Bone marrow (tissue), 2 donors: ENCODE measurements at places on chromosomes 3 and 15.

DNA sequence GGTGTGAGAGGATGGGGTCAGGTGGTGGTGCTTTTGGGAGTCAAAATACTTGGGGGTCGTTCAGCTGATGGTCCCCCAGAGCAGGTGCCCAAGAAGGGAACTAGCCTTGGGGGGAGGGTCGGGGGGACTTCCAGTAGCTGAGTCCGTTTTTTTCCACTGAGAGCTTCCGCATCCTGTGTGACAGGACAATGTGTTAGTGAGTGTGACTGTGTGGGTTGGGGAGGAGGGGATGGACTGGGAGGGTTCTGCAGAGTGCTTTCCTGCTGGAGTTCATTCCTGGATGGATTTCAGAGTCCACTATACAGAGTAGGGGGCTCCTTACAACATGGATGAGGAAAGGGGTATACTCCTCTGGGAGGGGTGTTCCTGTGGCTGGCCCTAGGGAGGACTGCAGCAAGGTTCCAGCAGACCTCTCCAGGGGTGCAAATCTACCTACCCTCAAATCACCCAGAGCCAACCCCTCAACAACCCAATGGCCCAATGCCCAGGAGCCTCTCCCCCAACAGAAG is 601 bp upstream of the HYAL2 start:
- DNase-seq, result no peak

GRCh38 chr3:46278816-46279672 is 36.8 kb downstream of the CCR3 start:
- DNase-seq, result no peak

DNA sequence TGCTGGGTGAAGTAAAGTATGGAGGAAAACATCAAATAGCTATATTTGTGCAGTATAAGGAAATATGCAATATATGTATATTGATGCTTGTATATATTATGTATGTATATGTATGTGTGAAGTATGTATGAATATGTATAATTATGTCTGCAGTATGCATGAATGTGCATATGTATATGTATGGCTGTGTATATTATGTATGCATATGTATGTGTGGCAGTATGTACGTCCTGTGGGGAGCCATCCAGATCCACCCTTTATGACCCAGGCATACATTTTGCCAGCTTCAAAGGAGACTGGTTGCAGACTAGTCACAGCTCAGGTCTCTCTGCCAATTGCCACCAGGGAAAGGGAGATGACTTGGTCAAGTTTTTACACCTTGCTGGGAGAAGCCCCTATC is 24.1 kb downstream of the CCDC54 start:
- DNase-seq, result no peak

DNA sequence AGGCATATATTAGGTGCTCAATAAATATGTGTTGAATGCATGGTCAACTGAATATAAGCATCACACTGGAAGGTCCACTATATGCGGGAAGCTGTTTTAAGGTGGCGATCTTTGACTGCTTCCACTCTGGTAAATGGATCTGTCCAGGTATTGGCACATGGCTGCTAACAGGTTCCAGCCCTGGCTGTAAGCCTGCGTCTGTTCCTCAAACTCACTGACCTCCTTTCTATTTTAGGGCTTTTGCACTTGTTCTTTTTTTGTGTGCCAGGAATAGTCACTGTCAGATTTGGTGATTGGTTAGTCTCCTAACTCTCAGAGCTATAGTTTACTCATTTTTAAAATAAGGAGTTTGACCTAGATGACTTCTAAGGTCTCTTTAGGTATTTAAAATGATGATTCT is 46.2 kb downstream of the ADAMTSL3 start:
- no peak for DNase-seq

GRCh38 chr3:37546876-37547275 is 314.8 kb upstream of the CTDSPL start:
- peak; percentile 75 for DNase-seq

DNA sequence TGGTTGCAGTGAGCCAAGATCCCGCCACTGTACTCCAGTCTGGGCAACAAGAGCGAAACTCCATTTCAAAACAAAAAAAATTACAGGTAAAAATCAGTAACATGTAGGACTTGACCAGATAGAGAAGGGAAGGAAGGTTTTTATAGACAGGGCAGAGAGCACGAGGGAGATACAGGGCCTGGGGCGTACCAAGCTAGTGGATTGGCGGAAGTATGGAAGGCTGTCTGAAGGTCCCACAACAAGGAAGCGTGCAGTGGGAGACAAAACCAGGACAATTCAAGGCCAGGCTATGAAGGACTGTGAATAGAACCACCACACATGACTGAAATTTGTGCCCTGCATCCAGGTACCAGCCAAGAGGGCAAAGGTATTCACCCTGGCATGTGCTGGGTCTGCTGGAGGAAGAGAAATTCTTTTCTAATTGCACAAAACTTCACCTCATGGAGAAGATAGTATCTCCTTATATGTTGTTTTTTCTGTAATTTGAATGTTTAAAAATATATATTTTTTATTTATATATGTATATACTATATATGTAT is 33.0 kb upstream of the BCL2A1 start:
- no peak for DNase-seq

DNA sequence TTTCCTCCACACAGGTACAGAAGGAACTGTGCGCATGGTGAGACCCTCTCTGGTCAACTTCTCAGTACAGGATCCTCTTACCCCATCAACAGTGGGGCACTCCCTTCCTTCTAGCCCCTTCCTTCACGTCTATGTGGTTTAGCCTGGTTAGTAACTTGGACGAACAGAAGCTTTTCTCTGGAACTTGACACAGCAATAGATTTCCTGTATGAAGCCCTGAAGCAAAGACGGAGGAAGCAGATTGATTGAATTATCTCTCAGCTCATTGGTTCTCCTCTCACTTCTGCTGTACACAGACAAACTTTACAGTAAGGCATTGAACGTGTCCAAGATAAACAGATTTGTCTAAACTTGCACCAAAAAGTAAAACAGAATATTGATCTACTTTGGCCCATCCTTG is at the start of gene CD200R1:
CD200R1 (minus strand) TSS at position 210 of the 400 bp plus-strand sequence. CDS start 246 bp downstream, outside the sequence.
- peak; percentile 52 for DNase-seq

- no peak for DNase-seq
Observed at GRCh38 chr3:80580146-80580545, 812.3 kb upstream of the ROBO1 start.

DNA sequence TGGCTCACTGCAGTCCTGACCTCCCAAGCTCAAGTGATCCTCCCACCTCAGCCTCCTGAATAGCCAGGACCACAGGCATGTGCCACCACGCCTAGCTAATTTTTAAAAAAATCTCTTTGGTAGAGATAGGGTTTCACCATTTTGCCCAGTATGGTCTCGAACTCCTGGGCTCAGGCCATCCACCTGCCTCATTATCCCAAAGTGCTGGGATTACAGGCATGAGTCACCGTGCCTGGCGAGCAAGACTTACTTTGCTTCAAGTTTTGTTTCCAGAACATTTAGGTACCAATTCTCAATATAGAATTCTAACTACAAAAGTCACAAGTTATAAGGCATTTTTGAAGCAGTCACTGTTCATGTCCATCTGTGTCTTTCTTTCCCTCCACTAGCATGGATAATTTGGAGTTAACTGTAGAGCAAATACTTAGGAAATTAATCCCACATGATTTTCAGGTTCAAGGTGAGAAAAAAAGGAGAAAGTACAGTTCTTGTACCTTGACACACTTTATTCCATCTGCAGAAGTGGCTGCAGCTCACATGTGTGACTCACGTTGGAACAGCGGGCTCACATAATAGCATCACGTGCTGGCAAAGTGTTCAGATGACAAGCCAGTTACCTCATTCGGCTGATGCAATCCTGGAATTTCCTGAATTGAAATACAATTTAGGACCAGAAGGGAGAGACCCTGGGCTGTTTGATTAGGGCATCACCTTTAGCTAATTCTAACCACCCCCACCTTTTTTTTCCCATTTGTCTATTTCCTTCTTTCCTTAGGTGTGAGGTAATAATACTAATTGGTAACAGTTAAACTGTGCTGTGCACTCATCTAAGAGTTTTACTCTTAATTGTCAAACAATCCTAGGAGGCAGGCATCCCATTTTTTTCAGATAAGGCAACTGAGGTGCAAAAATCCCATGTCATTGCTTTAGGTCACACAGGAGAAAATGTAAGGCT is 46.9 kb upstream of the NEDD4 start:
- DNase-seq, result no peak

DNA sequence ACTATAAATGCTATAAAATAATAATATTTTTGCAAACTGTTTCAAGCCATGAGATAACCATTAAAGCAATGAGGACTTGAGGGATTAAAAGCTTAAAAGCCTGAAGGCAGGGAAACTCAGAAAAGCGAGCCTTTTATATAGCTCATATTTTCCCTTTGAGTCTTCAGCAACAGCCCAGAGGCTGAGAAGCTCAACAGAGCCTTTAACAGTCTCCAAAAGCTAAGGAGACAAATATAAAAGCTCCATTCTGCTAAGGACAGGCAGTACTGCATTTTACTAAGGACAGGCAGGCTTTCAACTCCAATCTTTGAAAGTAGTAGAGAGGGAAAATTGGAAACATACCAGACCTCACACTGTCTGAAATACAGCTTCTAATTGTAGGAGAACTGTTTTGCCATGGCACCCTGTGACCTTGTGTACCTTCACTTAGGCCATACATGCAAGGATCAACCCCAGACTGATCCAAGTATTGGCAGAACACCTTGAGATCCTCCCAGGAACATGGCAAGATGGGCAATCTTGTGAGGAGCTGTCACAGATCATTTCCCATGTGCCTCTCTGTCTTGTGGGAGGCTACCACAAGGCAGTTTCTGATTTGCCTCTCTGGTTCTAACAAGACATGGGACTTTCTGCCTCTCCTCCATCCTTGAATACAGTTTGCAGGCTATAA is 53.1 kb upstream of the ARNT2 start:
- no peak for DNase-seq

- DNase-seq, result no peak
Observed at GRCh38 chr3:41684797-41685735, 276.8 kb downstream of the ULK4 start.

GRCh38 chr3:25457671-25458419 is 29.8 kb downstream of the RARB start:
- DNase-seq, result no peak

DNA sequence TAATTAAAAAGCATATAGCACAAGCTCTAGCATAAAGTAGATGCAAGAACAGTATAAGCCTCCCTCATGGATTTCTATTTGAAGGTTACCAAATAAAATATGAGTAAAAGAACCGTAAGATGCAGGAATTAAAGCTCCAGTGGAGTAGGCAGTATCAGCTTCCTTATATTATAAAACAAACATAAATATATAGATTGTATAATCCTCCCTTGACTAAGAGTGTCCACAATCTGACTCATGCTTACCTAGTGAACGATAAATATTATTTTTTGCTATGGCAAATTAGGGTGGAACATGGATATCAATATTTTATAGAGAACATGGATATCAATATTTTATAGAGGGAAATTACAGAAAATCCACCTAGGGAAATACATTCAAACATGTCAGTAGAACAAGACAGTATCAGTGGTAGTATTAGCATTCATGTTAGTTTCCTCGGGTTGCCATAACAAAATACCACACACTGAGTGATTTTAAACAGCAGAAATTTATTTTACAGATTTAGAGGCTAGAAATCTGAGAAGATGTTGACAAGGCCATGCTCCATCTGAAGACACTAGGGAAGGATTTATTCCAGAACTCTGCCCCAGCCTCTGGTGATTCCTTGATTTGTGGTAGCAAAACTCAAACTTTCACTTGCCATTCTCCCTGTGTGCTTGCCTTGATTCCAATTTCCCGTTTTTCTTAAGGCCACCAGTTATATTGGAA is 1521.3 kb downstream of the SI start:
- no peak for DNase-seq

GRCh38 chr3:15936312-15936711 is 138.5 kb upstream of the ANKRD28 start:
- DNase-seq, result no peak

DNA sequence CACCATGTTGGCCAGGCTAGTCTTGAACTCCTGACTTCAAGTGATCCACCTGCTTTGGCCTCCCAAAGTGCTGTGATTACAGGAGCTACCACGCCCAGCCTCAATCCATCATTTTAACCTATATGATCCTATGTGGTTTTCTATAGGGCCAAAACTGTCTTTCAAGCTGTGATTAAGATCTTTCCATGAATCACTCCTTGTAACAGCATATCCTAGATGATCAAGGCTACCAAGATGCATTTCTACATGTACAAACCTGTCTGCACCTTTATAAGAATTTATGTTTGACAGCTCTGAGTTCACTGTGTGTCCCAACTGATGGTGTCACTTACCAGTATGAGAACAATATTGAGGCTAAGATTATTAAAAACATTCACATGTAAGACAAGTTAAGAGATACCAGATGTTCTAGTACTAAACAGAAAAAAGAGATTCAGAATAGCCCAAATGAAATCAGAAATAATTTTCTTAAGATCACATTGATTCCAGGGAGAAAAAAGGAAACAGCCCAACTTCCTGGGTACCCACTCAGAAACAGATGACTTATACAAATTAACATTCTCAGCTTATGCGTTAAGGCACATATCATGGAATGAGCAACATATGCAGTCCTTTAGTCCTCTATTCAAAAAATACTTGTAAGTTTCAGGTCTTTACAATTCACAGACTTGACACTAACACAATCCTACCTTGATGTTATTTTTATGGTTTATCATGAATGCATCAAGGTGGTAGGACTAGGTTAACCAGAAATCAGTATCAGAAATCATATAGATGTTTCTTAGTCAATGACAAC is 24.8 kb upstream of the PPIB start:
- DNase-seq, result no peak

DNA sequence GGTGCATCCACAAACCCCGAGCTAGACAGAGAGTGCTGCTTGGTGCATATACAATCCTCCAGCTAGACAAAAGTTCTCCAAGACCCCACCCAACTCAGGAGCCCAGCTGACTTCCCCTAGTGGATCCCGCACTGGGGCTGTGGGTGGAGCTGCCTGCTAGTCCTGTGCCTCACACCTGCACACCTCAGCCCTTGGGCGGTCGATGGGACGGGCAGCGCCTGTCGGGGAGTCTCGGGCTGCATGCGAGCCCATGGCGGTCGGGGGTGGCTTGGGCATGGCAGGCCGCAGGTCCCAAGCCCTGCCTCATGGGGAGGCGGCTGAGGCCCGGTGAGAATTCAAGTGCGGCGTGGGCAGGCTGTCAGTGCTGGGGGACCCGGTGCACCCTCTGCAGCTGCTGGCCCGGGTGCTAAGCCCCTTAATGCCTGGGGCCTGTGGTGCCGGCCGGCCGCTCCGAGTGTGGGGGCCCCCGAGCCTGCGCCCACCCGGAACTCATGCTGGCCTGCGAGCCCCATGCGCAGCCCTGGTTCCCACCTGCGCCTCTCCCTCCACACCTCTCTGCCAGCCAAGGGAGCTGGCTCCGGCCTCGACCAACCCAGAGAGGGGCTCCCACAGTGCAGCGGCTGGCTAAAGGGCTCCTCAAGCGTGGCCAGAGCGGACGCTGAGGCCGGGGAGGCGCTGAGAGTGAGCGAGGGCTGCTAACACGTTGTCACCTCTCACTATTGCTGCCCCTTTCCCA is 31.0 kb downstream of the ZNF589 start:
- DNase-seq, result no peak

GRCh38 chr3:130539005-130539404 is 22.0 kb downstream of the COL6A6 start:
- DNase-seq, result no peak

GRCh38 chr15:73927476-73928240 is 1.4 kb downstream of the LOXL1 start:
- DNase-seq, result peak; percentile 58
